ENCODE measurements at places on chromosomes 3 and 15.

GRCh38 chr3:11059090-11059798, 66.7 kb downstream of the SLC6A1 start:
- peak; percentile 38 for DNase-seq

GRCh38 chr3:156251424-156251823, 131.0 kb downstream of the KCNAB1 start:
- DNase-seq, result no peak

DNA sequence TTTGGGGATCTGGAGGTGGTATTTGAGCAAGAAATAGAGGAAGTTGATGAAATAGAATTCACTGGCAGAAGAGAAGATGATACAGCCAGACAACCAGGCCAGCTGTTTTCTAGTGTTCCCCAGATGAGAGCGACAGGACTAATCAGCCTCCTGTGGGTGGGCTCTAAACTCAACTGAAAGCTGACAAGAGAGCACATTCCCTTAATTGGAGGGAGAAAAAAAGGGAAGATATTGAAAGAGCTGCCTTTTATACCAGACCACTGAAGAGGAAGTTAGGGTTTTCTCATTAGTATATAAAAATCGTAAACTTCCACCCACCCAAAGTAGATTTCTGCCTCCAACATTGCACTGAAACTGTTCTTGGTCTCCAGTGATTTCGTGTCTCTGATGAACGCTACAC, 6.5 kb upstream of the TM4SF19 start:
- no peak for DNase-seq

DNA sequence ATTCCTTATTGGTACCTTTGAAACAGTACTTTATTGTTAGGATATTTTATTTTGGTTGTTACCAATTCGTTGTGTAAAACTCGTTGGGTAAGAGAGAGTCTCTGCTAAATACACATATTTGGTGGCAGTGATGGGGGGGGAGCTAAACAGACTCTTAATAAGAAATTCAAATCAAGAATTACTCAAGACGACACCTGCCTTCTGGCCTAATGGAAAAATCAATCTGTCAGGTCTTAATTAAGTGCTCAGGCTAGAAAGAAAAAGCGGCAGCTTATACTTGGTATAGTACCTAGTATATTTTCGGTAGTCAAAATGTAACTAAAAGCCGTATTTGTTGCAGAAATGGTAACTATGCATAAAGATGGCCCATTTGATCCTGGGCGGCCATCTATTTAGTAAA, 18.2 kb downstream of the FOXP1 start:
- DNase-seq, result no peak

GRCh38 chr3:159266779-159267178, 464.9 kb downstream of the MFSD1 start:
- no peak for DNase-seq

DNA sequence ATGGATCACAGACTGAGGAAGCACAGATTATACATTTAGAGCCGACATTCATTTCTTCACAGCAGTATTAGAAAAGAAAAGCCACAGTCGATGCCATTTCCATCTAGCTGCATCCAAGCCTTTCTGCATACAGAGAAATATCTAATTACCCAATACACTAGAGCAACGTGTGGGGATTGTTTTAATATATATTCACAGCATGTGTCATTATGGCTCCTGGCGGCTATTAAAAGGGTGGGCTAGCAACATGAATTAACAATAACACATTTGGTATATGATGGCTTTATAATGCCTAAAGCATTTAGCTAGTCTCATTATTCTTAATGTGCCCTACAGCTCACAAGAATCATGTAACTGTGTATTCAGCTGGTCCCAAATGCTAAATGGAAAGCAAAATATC, 1030.5 kb downstream of the FHIT start:
- DNase-seq, result no peak

- no peak for DNase-seq
These were observed 75.8 kb upstream of the LIPC start for GRCh38 chr15:58355973-58356372.

DNA sequence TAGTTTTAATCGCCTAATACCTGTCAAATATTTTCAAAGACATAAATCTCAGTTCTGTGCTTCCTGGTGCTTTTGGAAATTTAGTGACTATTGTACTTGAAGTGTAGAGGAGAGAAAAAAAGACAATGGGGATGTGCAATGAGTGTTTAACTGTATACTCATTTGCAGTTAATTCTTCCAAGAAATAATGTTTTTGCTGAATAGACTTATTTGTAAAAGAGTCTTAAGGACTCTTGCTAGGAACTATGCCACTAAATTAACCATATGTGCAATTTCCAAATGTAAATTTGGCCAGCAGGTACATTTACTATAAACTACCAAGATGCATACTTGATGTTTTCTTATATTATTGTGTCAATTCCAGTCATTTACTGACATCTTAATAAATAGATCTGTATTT, 2.0 kb downstream of the CHMP2B start:
- no peak for DNase-seq

GRCh38 chr15:61318301-61318700, 89.2 kb upstream of the RORA start:
- no peak for DNase-seq

DNA sequence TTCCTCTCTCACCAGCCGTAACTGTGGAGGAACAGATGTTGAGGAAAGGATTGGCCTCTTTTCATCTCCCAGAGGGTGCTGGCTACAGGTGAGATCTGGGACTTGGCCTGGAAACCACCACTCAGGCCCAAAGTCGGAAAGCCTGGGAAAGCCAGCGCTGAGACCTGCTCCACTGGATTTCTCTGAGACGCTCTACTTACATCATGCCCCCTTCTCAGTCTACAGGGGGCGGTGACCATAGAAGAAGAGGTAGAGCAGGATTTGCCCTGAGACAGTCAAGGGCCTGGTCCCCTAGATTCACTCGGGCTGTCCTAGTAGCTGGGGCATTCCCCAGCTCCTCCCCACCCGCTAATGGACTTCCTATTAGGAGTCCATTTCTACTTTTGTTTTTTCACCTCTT, 80.9 kb downstream of the C3orf38 start:
- no peak for DNase-seq

- DNase-seq, result no peak
These were observed 4.4 kb upstream of the ZNF589 start for GRCh38 chr3:48236531-48236930.

GRCh38 chr3:160564949-160565441, 376 bp downstream of the KPNA4 start:
- DNase-seq, result peak; percentile 43

GRCh38 chr3:3302964-3303363, 123.5 kb upstream of the CRBN start:
- no peak for DNase-seq

GRCh38 chr3:122572940-122573412, 4.5 kb upstream of the PARP15 start:
- no peak for DNase-seq

DNA sequence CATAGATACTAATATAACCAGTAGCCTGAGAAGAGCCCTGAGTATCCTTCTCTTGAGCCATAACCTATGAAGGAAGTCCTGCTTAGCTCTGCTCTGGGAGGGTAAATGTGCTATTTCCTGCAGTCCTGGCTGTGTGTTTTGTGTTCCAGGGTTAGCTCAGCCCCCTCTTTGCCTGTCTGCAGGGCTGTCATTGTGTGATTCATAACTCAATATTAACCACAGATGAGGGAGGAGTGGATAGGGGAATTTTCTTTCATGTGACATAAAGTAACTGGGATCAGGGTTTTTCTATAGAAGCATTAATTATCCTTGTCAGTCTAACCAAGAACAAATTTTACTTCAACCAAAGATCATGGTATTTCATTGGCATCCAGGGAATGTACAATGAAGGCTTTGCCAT, 183.3 kb upstream of the ZBTB20 start:
- no peak for DNase-seq

DNA sequence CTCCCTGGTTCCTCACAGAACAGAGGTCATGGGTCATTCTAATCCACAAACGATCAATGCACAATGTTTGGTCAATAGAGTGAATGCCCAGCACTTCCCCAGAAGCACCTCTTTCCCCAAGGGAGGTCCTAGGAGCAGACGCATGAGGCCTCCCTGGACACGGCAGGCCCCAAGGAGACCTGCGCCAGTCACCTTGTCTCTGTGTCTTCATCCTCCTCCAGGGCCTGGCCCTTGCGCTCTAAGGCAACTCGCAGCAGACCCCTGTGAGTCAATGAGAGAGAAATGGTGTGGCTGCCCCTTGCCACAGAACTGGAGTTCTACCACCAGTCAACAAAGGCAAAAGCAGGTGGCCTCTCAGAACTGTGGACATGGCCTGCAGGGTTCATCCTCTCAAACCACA, 18.1 kb downstream of the ALS2CL start:
- no peak for DNase-seq

GRCh38 chr3:148023994-148024393, 614.8 kb downstream of the ZIC1 start:
- DNase-seq, result no peak

DNA sequence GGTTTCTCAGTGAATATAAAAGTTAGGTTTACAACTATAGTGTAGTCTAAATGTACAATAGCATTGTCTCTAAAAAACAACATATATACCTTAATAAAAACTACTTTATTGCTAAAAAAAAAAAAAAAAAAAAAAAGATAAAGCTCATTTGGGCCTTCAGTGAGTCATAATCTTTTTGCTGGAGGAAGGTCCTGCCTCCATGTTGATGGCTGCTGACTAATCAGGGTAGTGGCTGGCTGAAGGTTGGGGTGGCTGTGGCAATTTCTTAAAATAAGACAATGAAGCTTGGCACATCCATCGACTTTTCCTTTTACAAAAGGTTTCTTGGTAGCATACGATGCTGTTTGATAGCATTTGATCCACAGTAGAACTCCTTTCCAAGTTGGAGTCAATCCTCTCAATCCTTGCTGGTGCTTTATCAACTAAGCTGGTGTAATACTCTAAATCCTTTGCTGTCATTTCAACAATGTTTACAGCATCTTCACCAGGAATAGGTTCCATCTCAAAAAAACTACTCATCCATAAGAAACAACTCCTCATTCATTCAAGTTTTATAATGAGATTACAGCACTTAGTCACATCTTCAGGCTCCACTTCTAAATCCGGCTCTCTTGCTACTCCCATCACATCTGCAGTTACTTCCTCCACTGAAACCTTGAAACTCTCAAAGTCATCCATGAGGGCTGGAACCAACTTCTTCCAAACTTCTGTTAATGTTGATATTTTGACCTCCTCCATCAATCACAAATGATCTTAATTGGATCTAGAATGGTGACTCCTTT, 13.3 kb downstream of the ZNF280D start:
- DNase-seq, result no peak

DNA sequence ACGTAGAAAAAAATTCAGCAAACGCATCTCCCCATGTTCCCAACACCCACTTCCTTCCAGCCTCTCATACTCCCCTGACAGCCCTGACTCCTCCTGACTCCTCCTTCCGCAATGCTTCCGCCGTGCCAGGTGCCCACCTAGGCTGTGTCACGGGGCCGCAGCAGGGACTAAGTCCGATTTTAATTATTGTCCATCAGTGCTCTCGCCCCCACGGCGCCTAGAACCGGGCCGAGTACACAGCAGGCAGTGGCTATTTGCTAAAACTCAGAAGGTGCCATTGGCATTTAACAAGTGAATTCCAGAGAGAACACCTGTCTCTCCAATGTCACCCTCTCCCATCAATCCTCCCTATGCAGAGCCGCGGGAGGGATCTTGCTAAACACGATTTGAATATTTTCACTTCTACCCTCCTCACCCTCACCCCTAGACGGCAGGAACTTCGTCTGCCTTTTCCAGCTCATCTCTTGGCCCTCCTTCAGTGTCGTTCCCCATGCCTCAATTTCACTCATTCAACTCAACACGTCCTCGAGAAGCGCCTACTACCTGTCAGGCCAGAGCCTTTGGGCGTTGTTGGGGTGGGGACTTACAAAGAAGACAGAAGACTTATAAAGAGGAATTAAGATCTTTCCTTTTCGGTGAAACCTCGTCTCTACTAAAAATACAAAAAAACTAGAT, 11.5 kb upstream of the SHF start:
- no peak for DNase-seq

GRCh38 chr3:171049861-171050444, 23.4 kb upstream of the SLC2A2 start:
- DNase-seq, result peak; percentile 47

DNA sequence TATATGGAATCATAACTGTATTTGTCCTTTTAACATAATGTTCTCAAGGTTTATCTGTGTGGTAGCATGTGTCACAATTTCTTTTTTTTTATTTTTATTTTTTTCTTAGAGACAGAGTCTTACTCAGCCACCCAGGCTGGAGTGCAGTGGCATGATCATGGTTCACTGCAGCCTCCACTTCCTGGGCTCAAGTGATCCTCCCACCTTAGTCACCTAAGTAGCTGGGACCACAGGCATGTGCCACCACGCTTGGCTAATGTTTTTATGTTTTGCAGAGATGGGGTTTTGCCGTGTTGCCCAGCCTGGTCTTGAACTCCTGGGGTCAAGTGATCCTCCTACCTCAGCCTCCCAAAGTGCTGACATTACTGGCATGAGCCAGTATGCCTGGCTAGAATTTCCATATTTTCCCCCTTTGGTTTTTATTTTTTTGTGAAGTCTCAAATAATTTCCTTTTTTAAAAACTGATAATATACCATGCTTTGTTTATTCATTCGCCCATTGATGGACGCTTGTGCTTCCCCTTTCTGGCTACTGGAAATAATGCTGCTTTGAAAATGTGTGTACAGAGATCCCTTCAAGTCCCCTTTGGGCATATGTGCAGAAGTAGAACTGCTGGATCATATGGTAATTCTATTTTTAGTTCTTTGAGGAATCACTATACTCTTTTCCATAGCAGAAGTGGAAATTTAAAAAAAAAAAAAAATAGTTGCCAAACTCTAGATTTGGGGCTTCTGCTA, 28.4 kb downstream of the TMEM40 start:
- DNase-seq, result no peak

GRCh38 chr15:95765161-95765560, 565.3 kb upstream of the NR2F2 start:
- no peak for DNase-seq

- DNase-seq, result no peak
These were observed 432.7 kb upstream of the ALCAM start for GRCh38 chr3:104933972-104934371.

GRCh38 chr15:69783211-69783610, 314.5 kb downstream of the TLE3 start:
- no peak for DNase-seq

DNA sequence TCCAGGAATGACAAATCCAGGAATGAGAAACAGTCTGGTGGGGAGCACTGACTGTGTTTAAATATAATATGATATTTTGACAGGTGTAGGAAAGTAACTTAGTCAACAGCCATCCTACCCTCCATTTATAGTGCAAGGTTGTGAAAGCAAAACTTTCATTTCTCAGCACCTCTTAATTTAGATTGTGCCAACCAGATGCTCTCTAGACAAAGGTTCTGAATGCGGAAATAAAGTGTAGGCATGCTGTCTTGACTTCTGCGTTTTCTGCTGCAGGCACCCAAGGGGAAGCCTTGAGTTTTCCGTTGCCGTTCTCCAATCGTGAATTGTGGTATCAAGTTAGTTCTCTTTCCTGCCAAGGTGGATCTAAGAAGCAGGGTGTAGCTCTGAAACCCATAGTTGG, 261.9 kb upstream of the SUCLG2 start:
- DNase-seq, result no peak

DNA sequence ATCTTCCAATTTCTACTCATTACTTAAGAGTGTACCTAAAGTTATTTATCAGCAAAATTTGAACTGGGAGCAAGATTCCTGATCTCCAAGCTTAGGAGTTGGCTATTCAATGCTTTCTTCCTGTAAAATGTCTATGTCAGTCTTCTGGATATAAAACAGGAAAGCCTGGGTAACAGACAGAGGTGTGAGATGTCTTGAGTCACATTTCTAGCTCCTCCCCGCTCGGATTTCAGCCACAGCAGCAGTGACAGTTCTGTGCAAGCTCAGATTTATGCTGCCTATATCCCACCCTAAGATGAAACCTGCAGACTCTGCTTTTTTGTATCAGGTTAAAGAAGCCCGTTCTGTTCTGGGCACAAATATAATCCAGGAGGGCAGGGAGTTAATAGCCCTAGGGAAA, 2.1 kb upstream of the ARMC8 start:
- DNase-seq, result no peak

Measured in GM19239 (cell line).